ENCODE measurements at places on chromosomes 4 and X. TPM values are rescaled to one million over a fixed set of nuclear protein-coding genes. Genes with fewer than 3 reads are reported as not detected.
A peak's percentile ranks its signal among the peaks of the same experiment; 100 is the strongest.

GRCh38 chr4:138894709-138895108, 120.9 kb upstream of the NOCT start:
- DNase-seq, result no peak

DNA sequence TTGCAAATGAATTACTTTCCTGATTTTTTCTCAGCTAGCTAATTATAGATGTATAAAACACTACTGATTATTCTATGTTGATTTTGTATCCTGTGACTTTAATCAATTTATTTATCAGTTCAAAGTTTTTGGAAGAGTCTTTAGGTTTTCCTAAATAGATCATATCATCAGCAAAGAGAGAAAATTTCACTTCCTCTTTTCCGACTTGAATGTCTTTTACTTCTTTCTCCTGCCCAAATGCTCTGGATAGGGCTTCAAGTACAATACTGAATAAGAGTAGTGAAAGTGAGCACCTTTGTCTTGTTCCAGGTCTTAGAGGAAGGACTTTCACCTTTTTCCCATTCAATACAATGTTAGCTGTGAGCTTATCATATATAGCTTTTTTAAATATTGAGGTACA, 417.9 kb downstream of the PDGFC start:
- no peak for DNase-seq

Gene GDPD2
- not detected for total RNA-seq

DNA sequence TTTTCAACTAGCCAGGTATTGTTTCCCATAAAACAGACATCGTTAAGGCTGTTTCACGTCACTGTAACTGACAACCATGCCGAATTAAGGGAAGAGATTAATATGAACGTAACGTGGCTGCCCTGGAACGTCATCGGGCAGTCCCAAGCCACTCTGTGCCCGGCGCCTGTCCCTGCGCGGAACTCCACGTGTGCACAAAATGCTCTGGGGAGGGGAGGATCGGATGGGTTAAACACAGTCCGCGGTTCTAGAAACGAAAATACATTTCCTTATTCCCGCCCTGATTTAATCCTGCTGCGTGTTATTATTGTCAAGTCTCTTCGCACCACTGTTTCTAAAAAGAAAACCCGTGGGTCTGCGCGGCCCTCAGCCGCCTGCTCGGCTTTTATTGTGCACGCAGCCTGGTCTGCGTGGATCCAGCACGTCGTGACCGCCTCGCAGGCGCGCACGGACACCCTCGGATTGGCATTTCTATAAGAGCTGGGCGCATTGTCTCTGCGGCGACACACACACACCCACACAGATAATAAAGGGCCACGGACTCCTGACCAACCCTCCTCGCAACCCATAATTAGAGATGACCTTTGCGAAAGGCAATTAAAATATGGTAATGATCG, 69.6 kb upstream of the BCOR start:
- DNase-seq, result no peak

- no peak for DNase-seq
Observed at GRCh38 chrX:112759512-112759911, 79.8 kb upstream of the LHFPL1 start.

Gene NOCT
- 12.8 TPM for total RNA-seq

GRCh38 chr4:175961604-175962003, 104.0 kb upstream of the WDR17 start:
- DNase-seq, result no peak

DNA sequence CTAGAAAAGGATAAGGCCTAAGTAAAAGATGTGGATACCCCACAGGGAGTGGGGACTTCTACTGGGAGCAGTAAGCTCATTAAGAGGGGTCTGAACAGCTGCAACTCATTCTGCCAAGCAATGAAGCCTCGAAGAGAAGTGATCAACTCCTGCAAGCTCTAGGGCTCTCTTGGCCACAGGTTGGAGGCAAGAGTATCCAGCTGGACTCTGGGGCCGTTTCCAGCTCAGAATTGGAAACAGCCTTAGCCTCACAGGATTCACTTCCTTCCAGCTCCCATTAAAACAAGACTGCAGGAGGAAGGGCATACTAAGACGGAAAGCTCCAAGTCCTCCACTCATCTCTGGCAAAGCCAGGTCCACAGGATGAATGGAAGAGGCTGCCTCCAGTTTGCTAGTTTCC, 126.3 kb downstream of the ATG4A start:
- no peak for DNase-seq

GRCh38 chr4:151524610-151525009, 115.6 kb downstream of the FHIP1A start:
- no peak for DNase-seq

DNA sequence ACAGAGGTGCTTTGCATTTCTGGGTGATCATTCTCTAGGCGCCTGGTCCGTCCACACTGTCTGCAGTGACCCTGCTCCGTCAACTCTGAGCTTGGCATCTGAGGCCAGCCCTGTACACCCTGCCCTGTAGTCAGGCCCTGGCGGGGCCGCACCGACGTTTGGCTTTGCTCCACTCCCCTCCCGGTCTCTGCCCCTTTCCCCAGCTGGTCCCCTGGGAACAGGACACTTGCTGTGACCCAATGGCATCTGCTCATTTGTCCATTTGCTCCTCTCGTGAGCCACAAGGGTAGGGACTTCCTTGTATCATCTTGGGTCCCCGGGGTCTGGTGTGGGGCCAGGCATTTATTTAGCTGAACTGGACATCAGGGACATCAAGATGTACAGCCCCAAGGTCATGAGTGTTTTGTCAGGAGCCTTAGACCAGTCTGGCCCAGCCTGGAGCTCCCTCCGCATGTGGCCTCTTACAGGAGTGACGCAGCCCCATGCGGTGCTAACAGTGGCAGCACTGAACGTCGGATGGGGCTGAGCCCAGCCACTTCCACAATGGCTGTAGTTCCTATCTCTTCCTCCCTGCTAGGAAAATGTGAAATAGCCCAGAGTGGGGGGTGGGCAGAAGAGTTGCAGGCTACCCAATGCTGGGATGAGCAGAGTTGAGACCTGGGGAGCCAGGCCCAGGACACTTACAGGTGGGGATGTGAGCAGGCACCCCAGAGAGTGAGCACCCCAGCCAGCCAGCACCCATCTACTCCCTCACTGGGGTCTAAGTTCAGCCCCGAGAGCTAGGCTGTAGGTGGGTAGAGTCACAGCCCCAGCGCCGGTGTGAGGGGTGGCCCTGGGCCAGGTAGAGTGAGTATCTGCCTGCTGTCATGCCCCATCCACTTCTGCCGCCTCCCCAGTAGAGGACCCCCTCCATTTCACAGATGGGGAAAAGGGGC, 2.0 kb upstream of the SH3BP2 start:
- no peak for DNase-seq

- DNase-seq, result no peak
Observed at GRCh38 chrX:134240209-134240608, 3.2 kb downstream of the CCDC160 start.

Gene ATRX
- 62.7 TPM for total RNA-seq

- DNase-seq, result peak; percentile 34
Observed at GRCh38 chr4:68874507-68874906, 58.7 kb downstream of the UGT2B10 start.
